SK-N-DZ (cell line): ENCODE measurements at places on chromosomes 2 and 18.

DNA sequence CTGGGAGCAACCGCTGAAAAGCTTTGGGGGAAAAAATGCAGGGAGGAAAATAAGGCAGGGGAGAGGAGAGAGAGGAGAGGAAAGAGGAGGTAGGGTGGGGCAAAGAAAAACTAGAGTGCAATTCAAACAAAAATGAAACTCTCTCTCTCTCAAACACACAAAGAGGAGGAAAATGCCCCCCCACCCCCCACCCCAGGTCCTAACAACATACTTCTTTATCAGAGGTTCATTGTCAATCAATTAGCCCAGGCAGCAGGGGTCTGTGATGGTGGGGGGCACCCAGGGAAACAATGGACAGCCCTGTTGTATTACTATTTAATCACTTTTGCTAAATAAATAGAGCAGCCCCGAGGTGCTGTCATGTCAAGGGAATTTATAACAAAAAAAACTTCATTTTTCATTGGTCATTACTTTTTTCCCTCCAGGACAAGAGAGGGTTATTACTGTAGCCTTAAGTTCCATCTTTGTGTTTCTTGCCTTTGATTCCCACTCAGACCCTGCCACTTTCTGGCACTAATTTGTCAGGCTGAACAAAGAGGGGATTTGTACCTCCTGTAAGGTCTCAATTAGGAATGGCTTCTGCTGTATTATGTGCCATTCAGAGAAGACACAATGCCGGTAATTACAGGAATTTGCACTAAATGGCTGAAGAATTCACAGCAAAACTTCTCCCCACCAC, 55.0 kb downstream of the PLEKHM3 start:
- DNase-seq, result no peak

DNA sequence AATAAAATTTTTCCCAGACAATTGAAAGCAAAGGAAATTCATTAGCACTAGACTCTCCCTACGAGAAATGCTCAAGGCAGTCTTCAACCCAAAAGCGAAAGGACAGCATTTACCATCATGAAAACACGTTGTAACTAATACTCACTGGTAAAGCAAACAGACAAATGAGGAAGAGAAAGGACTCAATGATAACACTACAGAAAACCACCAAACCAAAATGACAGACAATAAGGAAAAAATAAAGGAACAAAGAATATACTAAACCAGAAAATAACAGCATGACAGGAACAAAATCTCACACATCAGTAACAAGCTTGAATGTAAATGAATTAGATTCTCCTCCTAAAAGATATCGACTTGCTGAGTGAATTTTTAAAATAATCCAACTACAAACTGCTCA, 190.7 kb downstream of the NOL4 start:
- no peak for DNase-seq

DNA sequence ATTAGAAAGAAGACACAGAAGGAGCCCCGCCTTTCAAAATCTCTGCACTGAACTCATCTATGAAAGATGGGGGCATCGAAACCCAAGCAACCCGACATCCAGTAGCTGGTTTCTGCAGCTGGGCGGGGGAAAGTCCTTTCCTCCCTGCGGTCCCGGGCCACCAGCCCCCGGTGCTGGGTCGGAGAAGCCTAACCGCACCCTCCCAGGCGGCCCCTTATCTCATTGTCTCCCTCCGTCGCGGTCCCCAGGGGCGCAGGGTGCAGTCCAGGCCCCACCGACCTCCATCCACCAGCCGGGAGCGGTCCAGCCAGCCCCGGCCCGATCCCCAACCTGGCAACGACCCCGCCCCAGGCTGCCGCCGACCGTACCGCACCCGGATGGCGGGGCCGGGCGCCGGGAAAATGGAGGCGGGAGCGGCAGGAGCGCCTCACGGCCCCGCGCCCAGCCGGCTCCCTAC, 452 bp downstream of the RAPH1 start:
- no peak for DNase-seq

GRCh38 chr2:3479430-3480320, 39.7 kb downstream of the ADI1 start:
- no peak for DNase-seq

GRCh38 chr2:161134547-161135518, 25.4 kb upstream of the TANK start:
- DNase-seq, result no peak

- DNase-seq, result peak; percentile 26
Measured at GRCh38 chr2:65661980-65662653, 229.7 kb upstream of the SPRED2 start.

DNA sequence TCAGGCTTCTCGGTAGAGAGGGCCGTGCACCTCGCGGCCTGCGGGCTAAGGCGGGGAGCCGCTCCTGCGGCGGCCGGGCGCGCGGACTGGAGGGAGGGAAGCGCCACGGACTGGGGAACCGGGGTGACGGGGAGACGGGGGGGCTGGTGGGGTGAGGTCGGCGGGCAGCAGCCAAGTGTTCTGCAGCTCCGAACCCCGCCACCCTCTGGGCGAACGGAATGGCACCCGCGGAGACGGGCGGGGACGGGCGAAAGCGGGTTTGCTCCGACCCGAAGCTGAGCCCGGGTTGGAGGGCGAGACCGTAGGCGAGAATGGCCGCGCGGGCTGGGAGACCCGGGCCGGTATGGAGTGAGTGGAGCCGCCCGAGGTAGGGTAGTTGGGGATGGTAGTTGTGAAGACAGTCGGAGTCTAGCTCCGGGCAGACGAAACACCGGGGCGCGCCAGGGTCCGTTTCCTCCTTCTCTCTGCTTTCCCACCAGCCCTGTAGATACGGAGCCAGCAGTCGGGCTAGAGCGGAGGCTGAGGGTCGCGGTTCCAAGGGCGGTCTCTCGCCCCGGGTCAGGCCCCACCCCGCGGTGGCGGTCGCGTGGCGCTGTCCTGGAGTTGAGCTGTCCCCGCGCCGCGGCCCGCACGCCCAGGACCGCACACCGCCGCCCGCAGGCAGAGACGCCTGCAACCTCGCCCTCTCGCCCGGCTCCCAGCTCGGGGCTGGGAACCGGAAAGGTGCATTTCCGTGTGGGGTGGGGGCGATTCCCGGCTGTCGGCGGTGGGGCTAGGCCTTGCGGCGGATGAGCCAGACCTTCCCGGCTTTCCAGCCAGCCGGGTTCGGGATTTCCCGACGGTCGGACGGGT, 160.3 kb upstream of the SIX2 start:
- DNase-seq, result peak; percentile 26

DNA sequence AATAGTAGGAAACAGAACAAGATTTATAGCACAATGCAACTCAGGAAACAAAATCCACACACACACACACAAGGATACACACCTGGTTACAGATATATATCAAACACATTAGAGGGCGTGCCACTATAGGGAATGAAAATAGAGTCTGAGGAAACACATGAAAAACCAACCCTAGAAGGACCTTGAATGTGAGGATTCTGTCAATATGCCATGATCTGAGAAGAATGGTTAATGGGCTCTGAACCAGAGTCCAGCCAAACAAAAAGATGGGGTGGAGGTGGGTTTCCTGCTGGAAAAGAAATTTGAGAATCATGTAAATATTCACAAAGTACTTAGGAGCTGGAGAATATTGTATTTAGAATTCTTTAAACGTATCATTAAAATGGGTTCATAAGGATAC, 7.8 kb upstream of the TMEM37 start:
- no peak for DNase-seq

DNA sequence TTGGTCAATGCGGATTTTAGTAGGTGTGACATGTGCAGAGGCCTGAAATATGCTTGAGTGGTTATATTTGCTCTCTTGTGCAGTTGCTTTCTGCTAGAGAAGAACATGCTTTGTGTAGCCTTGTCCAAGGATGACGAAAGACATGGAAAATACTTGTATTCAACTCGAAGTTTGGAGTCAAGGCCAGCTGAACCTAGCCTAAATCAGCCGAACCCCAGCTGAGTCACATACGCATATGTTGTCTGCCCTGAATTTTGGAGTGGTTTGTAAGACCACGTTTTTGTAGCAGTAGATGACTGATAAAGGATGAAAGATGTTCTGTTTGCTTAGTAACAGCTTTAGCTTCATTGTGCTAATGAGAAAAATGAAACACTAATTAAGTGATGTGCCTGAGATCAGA, 22.5 kb upstream of the SPAG16 start:
- no peak for DNase-seq
